ENCODE measurements at places on chromosomes 12 and 14.

GRCh38 chr12:66055837-66056319 lies 74.7 kb downstream of the LLPH start:
- no peak for DNase-seq

GRCh38 chr14:69370061-69370460 lies 28.0 kb downstream of the ERH start:
- DNase-seq: no peak

- no peak for DNase-seq
Observed at GRCh38 chr12:14843425-14843887, at the start of gene ART4. Gene ART4 (minus strand): TSS chr12:14843526. CDS start chr12:14843113, 413 bp downstream.

DNA sequence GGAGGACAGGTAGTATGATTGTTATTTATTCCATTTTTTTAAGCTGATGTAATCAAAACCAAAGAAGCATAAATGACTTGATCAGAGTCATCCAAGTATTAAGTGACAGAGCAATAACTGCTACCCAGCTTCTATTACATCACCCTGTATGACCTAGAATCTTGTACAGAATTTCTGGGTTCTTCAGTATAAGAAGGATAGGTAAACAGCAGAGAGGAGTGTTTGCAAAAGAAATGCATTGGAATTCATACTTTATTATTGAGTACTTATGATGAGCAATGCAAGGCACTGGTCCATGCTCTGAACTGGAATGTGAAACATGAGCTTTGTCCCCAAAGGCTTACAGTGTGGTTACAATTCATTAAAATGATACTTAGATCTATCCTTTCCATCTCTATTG lies 916.8 kb downstream of the DIO2 start:
- no peak for DNase-seq

DNA sequence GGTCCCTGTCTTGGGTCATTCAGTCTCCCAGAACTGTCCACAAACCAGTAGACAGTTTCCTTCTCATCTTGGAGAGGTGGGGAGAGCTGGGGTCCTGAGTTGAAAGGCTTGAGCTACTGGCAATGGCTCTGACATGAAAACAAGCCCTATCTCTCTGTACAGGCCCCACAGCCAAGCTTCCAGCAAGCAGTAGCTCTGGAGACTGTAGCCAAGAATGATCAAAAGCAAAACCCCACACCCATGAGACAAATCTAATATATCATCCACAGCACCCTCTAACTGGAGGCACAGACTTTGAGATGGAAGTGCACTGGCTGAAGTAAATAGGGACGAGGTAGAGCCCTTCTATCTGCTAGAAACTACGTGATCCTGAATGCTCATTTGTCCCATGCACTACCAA lies 40.9 kb downstream of the RERG start:
- no peak for DNase-seq

DNA sequence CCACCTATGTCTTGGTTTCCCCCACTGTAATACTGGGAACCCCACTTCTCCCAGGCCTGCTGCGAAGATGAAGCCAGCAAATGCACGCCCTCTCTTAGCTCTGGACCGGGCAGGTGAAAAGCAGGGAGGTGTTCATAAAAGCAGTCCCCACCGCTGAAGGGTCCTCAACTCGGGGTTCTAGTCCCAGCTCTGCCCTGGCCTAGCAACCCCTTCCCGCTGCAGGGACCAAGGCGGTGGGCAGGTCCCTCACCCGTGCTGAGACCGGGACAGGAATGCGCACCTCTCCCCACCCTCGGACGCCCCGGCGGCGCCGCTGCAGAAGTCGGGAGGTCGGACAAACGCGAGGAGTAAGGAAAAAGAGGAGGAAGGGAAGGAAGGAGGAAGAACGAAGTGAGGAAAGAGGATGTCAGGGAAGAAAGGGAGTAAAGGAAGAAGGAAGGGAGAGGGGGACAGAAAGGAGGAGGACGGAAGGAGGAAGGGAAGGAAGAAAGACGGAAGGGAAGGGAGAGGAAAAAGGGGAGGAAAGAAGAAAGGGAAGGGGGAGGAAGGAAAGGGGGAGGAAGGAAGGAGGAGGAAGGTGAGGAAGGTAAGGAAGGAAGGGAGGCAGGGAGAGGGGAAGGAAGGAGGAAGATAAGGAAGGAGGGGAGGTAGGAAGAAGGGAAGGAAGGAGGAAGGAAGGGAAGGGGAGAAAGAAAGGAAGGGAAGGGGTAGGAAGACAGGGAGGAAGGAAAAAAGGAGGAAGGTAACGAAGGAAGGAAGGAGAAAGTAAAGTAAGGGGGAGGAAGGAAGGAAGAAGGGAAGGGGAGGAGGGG lies 701 bp downstream of the SPRING1 start:
- DNase-seq: no peak

DNA sequence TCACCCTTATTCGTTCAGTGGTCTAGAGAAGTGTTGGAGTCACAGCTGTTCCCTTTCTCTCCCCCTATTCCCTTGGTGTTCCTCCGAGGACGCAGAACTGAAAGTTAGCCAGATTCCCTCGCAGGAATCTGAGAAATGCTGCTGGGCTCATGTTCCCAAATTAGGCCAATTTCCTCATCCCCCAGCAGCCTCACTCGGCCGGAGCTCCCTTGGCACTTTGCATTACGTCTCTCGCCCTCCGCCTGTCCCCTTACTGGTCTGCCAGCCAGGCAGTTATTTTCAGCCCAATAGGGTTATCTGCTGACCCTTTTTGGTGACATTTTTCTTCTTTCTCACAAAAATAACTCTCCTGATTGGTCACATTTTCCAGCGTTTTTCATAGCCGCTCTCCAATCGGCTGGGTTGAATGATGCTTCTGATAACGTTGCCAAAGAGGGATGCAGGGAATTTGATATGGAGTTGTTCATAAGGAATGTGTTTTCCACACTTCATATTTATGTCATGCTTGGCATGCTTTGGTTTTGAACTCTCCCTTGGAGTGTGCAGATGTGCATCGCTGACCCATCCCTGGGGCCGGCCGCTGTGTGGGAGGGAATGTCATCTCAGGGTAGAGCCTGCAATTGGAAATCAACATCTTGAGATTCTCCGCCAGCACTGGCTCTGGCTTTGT lies 9.9 kb downstream of the IFT43 start:
- DNase-seq: no peak

DNA sequence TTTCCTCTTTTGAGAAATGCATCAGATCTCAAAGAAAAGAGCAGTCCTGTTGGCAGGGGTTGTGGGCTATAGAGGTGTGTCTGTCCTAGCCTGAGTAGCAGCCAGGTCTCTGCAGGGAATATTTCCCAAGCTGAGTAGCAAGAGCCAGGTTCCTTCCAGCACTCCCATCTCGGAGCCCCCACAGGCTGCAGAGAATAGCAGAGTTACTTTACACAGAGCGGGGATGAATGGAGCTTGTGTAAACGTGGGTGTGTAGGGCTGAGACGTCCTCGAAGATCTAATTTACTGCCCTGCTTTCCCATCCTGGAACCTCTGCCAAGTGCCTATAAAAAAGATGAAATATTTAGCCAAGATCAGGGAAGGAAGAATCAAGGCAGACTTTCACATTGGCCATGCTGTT lies 156.6 kb downstream of the TSPAN9 start:
- DNase-seq: no peak

- DNase-seq: no peak
Observed at GRCh38 chr12:47714826-47715386, 9.1 kb upstream of the RPAP3 start.

- DNase-seq: no peak
Observed at GRCh38 chr12:92300777-92301176, 155.1 kb upstream of the BTG1 start.

- DNase-seq: no peak
Observed at GRCh38 chr14:105919458-105920150, 393.2 kb downstream of the TMEM121 start.

GRCh38 chr12:23221066-23221465 lies 596.1 kb downstream of the ETNK1 start:
- DNase-seq: no peak

DNA sequence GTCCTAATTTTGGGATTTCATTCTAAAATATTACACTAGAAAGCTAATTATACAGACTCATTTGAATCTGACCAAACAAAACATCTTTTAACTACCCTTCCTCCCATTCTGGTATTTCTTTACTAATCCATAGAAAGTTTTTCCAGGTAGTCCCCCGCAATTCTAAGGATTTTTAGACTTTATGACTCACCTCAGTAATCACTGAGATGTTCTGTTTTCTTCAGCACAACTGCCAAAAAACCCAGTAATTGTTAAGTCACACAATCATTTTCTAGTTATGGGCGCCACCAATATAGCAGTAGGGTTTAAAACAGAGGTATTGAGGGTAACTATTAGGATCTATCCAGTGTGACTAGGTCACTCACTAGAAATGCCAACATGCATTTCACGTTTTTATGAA lies 1.6 kb upstream of the ARID4A start:
- DNase-seq: no peak

Measured in activated T-cell treated with anti-CD3 and anti-CD28 coated beads for 1 hour (primary cell).